ENCODE measurements at places on chromosomes 1 and 21.

DNA sequence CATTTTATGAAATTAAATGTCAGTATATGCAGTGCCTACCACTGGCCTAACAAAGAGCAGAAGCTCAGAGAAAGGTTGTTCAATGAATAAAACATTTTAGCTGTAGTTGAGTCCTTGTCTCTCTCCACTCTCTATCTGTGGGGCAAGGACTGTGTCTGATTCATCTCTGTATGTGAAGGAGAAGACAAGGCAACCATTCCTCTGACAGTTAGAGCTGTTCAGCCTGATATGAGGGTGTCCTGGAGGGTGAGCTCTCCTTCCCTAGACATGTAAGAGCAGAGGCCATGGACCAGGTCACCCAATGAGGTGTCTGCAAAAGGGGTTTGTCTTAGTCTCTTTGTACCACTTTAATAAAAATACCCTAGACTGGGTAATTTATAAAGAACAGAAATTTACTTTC, 4.5 kb upstream of the PDZK1IP1 start:
- no peak for DNase-seq

DNA sequence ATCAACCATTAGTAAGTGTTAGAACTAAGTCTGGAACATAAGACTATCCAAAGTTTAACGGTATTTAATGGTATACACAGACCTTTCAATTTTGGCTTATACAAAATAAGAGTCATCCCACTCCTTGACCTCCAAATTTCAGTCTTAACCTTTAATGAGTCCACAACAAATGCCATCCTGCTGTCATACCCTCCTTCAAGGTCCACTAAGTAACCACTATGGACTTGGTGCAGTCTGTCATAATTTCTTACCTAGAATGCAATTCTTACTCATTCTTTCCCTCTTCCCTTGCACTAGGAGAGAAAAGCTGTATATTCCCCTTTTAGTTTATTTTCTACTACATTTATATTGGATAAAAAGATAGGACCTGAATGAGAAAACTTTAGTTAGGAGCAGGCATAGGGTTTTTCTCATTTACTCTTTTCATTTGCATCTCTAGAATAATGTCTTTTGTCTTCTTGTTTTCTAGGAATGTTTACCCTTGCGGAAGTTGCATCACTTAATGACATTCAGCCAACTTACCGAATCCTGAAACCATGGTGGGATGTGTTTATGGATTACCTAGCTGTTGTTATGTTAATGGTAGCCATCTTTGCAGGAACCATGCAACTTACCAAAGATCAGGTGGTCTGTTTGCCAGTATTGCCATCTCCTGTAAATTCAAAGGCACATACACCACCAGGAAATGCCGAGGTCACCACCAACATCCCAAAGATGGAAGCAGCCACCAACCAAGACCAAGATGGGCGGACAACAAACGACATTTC, 62.1 kb upstream of the ZNF326 start:
- DNase-seq, result no peak

- DNase-seq, result peak; percentile 25
Measured at GRCh38 chr21:44910229-44911067, 10.3 kb downstream of the ITGB2 start.

DNA sequence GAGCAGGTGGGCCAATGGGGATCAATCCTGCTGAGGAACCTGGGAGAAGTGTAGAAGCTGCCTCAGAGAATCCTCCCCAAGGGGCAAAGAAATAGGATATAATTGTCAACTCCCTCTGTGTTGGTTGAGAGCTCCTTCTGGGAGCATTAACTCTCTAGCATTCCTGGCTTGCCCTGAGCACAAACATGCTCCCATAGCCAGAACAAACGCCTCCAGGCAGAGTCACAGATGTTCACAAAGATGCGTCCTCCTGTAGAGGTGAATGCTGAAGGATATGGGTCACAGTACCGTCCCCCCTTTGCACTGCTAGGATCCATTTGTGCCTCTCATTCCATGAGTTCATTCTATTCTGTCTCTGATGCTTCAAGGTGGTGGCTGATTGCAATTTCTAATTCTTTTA, 9.6 kb upstream of the BCAN start:
- DNase-seq, result no peak

GRCh38 chr1:225450491-225451191, 22.8 kb upstream of the LBR start:
- DNase-seq, result no peak

DNA sequence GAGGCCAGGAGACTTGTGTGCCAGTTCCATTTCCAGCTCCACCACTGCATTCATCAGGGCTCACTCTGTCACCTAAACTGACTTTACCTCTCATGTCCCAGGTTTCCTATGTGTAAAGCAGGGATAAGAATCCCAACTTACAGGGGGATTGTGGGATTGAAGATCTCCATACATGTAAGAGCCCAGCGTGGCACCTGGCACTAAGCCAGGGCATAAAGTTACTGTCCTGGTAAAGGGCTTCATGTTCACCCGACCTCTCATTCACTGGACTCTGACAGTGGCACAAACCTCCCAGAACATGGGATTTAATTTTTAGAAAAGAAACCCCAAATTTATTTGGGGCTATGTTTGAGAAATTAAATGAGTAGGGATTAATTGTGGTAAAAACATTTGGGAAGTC, 8.9 kb upstream of the IGFN1 start:
- no peak for DNase-seq

GRCh38 chr1:40096977-40097782, at the start of gene PPT1:
Gene PPT1 (minus strand): TSS chr1:40097252. CDS start chr1:40097238, 14 bp downstream.
- no peak for DNase-seq

DNA sequence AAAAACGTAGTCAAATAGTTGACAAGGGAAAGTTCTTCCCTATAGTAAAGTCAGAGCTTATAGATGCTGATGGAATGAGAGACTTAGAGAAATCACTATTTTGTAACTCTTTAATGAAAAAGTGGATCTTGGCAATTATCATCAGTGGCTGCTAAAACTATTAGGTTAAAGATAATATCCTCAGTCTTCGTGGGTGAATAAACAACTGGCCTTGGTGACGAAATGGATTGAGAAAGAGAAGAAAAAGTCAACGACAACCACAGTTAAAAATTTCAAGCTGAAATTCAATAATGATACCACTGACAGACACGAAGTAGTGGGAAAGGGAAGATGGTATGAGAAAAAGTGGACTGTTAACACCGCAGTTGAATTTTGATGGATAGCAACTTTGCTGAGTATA, 90.0 kb upstream of the GNG4 start:
- DNase-seq, result no peak

DNA sequence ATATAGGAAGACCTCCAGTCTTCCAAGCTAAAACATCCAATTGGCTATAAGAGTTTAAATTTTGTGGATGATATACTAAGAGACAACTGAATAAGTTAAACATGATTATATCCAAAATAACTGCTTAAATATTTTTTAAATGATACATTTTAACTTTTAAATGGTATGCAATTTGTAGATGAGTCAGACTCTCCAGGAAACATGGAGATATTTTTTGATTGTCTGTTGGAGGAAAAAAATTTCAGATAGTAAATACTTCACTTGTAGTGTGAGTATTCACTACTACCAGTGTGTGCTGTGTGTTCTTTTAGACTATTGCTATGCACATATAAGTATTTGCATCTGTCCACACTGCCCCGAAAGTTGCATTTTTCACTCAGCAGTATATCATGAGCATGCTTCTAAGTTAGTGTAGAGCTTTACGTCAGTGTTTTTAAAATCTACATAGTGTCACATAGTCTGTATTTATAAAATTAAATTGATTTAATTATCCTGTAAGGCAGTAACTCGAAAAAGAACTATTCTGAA, 91.1 kb downstream of the USP25 start:
- DNase-seq, result no peak

DNA sequence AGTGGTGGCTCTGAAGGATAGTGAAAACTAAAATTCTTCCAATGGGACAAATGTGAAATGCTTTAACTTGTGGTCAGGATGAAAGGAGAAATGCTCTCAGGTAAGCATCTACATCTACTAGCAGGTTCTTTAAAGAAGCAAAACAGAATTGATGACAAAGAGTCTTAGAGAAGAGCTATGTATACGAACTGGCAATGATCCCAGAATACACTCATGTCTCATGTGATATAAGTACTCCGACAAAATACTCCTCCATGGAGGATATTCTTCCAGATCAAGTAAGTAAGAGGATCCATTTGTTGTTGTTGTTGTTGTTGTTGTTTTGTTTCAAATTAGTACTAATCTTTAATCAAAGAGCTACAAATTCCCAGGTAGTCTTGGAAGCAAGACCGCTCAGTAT, 174.0 kb upstream of the ATP1B1 start:
- peak; percentile 24 for DNase-seq

DNA sequence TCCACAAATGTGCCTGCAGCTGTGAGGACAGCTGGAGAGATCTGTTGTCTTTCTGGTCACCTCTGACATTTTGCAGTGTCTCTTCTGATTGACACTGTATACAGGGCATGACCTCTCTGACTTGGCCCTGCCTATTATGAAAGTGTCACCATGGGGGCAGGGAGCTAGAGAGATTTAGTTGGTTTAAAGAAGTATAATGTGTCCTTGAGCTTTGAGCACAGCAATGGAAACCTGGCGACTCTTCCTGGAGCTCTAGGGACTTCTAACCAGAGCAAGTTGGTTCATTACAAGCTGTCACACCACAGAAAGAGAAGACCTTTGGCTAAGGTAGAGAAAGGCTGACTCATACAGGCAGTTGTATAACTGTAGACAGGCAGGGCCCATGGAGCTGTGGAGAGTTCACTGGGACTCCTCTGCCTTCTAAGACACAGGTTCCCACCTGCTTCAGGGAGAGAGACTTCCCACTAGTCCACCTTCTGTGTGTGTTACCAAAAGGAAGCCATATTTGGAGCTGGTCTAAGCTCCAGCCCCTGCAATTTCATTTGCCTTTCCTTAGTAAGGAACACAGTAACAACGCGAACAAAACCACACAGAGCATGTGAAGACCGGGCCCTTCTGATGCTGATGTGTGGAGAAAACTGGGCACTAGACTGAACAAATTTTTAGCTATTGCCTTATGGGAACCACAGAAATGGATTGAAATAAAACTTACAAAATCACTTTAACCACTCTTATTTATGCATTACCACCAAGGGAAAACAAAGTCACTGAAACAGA, 90.5 kb upstream of the ADAR start:
- no peak for DNase-seq

- DNase-seq, result no peak
Measured at GRCh38 chr1:74113333-74113732, 84.6 kb downstream of the LRRIQ3 start.

- no peak for DNase-seq
Measured at GRCh38 chr1:89837510-89837909, 16.7 kb downstream of the LRRC8D start.

DNA sequence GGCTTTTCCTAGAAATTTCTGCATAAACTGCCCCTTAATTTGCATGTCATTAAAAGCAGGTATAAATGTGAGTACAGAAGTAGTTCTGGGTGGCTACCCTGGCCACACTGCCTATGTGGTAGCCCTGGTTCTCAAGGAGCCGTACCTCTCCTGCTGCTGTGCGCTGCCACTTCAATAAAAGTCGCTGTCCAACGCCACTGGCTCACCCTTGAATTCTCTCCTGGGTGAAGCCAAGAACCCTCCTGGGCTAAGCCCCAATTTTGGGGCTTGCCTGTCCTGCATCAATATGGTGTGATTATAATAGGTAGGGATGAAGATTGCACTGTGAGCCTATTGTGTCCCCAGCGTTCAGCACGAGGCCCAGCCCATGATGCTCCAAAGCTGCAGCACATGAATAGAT, 65.6 kb upstream of the C1orf174 start:
- DNase-seq, result no peak

DNA sequence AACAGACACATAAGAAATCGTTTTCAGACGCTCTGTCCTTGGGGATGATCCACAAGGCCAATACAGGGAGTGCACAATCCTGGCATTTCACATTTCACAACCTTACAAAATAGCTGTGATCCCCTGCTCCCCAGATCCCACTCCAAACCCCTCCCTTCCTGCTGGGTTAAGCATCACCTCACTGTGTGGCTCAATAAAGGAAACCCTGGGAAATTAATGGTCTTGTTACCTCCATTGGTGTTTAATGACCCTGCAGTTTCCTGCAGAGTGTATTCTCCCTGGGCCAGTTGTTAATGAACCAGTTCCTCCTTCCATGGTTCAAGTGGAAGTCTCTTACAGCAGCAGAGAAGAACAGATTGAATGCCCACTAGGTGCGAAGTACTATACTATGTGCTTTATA, 334.7 kb downstream of the OMA1 start:
- DNase-seq, result no peak

DNA sequence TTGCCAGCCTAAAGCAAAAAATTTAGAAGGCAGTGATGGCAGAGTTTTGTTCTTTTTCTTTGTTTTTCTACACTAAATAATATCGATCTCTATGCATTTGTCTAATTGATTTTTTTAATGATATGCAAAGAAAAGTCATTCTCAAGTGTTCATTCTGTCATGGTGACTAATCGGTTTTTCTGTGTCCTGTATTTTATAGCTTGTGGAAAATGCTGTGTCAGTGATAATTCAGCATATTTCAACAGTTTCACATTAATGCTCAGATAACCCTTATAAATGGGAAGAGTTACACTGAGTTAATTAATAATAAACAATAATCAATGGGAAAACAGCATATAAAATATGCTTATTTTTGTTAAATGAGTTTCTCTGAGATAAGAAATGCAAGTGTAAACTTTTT, 824.9 kb downstream of the AMY1C start:
- DNase-seq, result no peak
